ENCODE measurements at places on chromosomes 13 and 19.

- DNase-seq: no peak
Observed at GRCh38 chr19:11401808-11402543, 17.1 kb downstream of the RGL3 start.

- DNase-seq: no peak
Observed at GRCh38 chr13:72652681-72653080, 74.7 kb downstream of the MZT1 start.

- no peak for DNase-seq
Observed at GRCh38 chr13:41408746-41409145, 48.6 kb upstream of the RGCC start.

- DNase-seq: peak; percentile 37
Observed at GRCh38 chr19:12785431-12786031, 5.8 kb upstream of the JUNB start.

DNA sequence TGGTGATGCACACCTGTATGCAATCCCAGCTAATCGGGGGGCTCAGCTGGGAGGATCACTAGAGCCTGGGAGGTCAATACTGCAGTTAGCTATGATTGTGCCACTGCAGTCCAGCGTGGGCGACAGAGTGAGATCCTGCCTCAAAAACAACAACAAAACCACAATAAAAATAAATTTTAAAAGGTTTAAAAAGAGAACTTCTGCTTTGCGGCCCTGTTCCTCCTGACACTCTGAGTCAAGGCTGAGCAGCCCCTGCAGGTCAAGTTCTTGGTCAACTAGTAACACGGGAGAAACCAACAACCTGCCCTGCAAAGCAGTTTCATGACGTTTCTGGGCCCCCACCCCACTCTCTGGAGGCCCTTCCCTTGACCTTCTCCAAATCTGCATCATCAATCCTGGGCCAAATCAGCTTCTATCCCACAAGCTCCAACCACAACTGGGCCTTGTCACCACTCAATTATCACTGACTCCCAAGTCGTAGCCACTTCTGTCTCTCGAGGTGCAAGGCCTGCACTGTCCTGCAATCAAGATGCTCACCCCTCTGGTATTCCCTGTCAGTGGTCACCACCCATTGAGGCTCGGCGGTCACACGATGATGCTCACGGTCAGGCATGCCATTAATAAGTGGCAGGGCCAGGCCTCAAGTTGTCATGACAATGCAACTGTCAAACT lies 7.5 kb downstream of the ELAVL1 start:
- DNase-seq: no peak

DNA sequence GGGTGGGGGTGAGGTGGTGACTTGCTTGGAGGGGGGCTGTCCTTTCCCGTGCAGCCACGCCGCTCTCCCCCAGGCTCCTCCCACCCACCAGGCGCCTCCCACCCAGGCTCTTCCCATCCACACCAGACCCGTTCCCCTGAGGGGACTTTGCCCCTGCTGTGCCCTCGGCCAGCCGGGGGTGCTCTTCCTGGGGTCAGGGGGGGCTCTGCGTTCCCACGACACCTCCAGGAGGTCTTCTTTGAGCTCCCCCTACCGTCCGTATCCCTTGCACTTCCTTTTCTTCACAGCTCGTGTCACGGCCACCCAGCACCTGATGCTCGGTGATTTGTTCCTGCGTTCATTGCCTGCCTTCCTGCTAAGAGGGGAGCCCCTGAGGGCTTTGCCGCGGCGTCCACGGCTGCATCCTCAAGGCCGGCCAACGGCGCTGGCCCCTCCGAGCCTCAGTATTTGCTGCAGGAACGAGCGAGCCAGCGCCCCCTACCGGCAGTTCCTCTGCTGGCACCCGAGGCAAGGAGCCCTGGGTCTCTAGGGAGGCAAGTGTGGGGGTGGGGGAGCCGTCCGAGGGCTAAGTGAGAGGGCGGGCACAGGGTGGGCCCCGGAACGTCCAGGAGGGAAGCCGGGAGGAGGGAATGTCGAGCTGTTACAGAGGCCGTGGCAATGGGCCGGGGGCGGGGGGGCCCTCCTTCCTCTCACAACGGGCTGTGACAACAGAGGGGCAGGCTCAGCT lies 11.8 kb downstream of the LRRC4B start:
- DNase-seq: peak; percentile 94

GRCh38 chr13:28373810-28374209 lies 121.1 kb downstream of the FLT1 start:
- DNase-seq: no peak

GRCh38 chr13:107217251-107217650 lies 649.3 kb upstream of the ARGLU1 start:
- no peak for DNase-seq

GRCh38 chr13:20826843-20827560 lies 53.2 kb upstream of the EEF1AKMT1 start:
- no peak for DNase-seq

DNA sequence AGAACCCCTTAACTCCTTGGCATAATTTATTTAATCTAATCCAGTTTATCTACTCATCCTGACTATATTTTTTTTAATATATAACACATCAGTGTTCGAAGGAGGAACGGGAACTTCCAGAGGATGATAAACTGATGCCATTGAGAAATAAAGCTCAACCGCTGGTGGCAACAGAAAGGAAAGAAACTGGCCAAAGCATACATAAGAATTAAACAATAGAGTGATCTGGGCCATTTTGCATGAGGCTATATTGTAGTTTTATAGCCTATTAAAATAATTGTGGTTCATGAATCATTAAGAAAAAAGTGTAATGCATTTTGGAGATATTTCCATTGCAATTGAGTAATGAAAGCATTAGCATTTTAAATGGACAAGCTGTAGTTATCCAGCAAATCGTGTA lies 94.2 kb downstream of the FRY start:
- DNase-seq: no peak

- no peak for DNase-seq
Observed at GRCh38 chr13:109212650-109213049, 573.7 kb downstream of the IRS2 start.

DNA sequence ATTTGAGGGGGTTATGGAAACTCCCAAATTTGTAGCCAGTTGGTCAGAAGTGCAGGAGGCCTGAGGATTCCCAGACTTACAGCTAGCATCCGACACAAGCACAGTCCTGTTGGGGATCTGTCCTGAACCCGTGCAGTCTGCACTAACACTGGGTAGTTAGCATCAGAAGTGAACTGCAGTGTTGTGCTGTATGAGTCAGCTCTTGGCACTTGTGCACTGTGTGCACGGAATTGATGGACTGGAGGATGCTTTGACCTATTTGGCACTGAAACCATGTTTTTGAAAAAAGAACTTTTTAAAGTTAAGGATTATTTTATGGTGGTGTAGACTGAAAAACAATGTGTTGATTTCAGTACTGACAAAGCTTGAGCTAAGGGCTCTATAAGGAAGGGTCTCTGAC lies 279.0 kb downstream of the NHLRC3 start:
- DNase-seq: no peak

- DNase-seq: no peak
Observed at GRCh38 chr13:94007072-94007471, 472.4 kb downstream of the DCT start.

- DNase-seq: no peak
Observed at GRCh38 chr19:13918726-13919411, 12.9 kb downstream of the CC2D1A start.

- DNase-seq: no peak
Observed at GRCh38 chr13:64912141-64912540, 2318.0 kb downstream of the PCDH9 start.

DNA sequence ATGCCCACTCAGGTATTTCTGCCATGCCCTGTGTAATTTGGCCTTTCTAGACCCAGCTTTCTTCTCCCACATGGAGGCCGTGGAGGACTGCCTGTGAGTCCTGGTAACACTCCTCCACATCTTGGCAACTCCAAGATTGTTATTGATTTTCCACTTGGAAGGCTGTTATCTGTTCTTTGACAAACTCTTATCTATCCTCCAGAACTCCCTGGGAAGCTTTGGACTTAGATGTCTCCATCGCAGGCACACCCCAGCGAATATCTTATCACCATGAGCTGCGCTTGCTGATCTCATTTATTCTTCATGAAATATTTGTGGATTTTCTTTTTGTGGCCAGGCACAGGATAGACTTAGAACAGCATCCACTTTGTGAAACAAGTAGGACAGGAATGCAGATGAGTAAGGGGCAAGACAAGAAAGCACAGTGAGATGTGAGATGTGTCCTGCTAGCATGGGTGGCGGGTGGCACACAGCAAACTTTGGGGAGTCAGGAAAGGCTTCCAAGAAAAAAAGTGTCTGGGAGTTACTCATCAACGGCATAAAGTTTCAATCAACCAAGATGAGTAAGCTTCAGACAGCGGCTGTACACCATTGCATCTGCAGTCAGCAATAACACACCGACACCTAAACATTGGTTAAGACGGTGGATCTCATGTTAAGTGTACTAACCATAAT lies 84.5 kb upstream of the IRS2 start:
- no peak for DNase-seq

DNA sequence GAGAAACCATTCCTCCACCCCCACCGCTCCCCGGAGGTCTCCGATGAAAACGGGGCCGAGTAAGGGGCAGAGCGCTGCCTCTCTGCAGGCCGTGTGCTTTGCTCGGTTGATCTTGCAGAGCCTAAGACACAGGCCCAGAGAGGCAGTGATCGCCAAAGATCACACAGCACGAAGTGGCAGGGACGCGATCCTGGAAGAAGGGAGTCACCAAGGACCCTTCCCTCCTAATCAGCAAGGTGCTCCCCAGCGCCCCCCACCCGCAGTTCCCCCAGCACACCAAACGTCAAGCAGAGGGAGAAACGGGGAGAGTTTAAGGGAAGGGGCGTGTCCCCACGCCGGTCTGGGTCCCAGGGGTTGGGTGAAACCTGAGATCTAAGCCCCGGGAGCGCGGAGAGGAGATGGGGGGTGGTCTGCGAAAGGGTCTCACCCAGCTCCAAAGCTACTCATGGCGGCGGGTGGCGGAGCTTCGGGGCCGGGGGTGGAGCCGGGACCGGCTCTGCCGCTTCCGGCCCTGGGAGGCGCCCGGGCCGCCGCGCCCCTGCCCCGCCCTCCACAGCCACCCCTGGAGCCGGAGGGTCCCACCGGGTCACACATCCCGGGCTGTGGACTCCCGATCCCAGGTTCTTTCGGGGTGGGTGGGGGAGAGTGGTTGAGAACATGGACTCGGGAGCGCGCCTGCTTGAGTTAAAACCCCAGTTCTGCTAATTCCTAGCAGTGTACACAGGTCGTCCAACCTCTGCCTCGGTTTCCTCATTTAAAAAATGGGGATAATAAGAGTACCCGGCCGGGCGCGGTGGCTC lies at the start of gene EML2:
EML2 (minus strand) TSS at position 468 of the 800 bp plus-strand sequence; CDS start at position 447, 21 bp downstream.
- peak; percentile 72 for DNase-seq

DNA sequence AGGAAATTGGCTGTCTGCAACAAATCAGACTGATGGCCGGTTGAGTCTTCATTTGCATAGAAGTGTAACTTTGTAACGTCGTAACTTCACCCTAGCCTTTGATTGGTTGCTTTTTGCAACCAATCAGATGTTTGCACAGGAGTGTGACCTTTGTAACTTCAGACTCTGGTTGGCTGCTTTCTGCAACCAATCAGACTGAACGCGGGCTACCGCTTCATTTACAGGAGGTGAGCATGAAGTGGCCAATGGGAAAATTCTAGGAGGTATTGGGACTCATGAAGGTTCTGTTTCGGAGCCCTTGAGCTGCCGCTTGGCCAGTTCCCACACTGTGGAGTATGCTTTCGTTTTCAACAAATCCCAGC lies 441 bp upstream of the ZNF559 start:
- peak; percentile 64 for DNase-seq

GRCh38 chr19:30999726-31000125 lies 349.5 kb downstream of the TSHZ3 start:
- no peak for DNase-seq

- no peak for DNase-seq
Observed at GRCh38 chr13:94119360-94119936, 360.0 kb downstream of the DCT start.

DNA sequence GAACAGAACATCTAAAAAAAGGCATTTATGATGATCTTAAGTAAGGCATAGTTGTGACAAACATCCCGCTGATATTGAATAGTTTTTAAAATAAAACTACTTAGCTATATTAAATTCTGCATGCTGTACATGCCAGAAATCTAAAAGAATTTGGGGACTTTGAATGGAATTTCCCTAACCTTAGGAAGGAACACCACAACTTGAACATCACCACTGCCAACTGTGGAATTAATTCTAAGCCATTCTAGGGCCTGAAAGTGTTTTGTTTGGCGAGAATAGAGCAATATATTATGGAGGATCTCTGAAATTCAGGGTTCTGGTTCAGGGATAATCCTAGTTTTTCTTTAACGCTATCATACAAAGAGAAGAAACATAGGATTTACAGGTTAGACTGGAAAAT lies 17.8 kb upstream of the LATS2 start:
- no peak for DNase-seq

GRCh38 chr13:39032150-39032549 lies 5.7 kb downstream of the PROSER1 start:
- no peak for DNase-seq

DNA sequence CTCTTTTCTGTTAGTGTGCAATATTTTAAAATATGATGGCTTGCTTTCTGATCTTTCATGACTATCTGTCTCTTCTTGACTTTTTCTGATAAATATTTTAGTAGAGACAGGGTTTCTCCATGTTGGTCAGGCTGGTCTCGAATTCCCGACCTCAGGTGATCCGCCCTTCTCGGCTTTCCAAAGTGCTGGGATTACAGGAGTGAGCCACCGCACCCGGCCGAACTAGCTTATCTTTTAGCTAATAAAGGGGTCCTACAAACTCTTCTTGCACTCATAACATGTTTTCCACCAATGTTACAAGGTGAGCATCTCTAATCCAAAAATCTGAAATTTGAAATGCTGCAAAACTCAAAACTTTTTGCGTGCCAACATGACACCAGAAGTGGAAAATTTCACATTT lies 535.2 kb upstream of the PCDH20 start:
- no peak for DNase-seq

- no peak for DNase-seq
Observed at GRCh38 chr13:60018536-60018935, 145.2 kb downstream of the DIAPH3 start.

DNA sequence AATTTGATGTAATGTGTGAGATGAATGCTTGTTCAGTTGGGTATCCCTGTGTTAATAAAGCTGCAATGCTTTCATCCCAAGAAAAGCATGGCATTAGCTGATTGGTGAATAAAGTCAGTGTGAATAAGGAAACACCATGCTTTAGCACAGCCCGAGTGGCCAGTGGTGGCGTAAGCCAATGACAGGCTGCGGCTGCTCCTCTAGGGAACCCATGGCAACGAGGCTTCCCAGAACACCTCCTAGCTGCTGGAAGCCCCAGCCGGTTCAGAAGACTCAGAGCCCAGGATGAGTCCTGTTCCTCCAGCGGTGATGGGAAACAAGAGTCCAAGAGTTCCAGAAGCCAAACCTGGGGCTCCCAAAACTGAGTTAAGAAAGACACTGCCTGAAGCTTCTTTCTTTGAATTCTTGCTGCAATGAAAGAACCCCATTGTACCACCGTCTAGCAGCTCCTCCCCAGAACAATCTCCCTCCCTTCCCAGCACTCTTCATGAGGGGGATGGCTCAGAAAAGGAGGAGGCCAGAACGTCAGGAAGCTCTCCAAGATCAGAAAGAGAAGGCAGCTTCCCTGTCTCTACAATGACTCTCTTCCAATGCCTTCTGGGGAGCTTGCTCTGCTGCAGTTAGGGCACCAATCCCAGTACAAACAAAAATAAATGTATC lies 58.2 kb downstream of the TSHZ3 start:
- no peak for DNase-seq

GRCh38 chr19:743168-743687 lies 7.7 kb upstream of the MISP start:
- DNase-seq: no peak
